H4 (cell line): ENCODE measurements at places on chromosomes 3 and 15.

DNA sequence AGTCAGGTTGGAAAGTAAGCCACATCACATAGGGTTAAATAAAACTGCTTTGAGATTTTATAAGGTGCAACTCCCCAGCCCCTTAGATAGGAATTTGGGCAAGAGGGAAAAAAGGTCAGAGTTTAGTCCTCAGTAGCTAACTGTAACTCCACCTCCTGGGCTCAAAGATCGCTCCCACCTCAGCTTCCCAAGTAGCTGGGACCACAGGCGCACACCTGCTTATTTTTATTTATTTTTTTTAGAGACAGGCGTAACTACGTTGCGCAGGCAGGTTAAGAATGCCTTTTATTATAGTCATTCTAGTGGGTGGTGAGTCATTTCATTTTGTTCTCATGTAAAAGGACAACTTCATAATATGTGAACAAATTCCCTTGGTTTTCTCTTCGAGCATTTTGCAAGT is 14.7 kb downstream of the TM2D3 start:
- DNase-seq = no peak

DNA sequence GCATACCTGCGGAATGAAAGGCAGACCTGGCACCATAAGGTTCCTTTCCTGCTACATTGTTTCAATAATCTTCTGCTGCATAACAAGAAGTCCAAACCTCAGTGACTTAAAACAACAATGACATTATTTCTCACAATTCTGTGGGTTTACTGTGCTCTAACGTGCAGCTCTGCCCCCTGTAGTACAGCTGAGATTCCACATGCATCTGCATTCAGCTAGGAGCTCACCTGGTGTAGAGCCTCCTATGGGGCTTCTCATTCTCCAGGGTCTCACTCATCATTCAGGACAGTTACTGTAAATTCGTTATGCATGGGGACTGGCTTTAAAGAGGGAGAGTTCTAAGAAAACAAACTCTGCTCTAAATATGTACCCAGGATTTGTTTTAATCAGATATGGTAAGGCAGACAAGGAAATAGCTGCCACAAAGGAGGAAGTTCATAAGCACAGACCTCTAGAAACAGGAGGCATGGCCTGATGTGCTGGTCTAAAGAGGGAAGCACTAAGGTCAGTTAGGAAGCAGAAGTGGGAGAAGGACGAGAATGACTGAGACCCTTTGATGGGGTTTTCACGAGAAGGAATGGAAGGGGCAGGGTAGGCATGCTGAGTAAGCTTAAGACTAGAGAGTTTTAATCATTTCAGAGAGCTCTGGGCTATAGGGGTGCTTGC is 347.0 kb downstream of the NEK10 start:
- no peak for DNase-seq

GRCh38 chr3:126927846-126928245 is 55.1 kb upstream of the PLXNA1 start:
- DNase-seq = no peak

DNA sequence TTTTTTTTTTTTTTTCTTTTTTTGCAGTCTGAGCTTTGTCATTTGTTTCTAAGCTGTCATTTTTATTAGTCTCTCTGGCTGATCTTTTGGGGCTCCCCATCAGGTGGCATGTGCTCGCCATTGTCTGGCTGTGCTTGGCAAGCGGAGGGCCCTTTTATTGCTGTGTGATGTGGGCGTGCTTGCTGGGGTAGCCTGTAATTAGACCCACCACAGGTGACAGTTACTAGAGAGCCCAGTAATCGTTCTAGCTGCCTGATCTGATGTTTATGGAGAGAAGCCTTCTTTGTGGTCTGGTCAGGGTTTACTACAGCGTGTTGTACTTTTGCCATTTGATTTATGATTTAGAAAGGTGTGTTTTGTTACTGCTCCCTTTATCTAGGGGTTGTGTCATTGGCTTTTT is 179.9 kb downstream of the MCTP2 start:
- DNase-seq = no peak

DNA sequence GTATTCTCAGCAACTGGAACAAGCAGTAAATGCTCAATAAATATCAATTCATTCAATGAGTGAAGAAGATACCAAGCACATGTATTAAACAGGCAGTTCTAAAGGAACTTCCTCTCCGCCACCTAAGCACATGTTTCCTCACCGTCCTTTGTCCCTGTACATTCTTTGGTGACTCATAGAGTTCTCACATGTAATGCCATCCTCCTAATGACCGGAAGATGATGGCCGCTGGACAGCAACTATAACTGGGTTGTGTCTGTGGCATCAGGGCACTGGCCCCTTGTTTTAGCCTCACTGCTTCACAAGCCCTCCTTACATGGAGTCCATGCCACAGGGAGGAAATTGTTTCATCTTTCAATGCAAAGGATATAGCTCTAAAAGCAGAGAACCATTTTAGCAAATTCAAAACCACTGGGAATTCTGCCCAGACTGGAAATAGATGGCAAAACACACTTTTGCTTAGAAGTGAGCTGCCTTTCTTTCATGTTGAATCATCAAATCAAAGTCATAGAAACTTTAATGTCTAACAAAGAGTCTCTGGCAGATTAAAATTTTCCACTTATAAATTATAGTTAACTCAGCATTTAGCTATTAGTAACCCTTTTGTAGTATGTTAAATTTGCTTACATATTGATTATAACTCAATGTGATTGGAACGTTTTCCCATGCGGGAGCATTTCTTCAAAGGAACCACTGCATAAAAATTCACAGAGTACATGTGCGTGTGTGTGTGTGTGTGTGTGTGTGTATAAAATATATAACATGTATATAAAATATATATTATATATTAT is 74.1 kb downstream of the GAP43 start:
- DNase-seq = peak; percentile 62

- no peak for DNase-seq
These were observed 597.2 kb upstream of the NECTIN3 start for GRCh38 chr3:110474397-110474796.

DNA sequence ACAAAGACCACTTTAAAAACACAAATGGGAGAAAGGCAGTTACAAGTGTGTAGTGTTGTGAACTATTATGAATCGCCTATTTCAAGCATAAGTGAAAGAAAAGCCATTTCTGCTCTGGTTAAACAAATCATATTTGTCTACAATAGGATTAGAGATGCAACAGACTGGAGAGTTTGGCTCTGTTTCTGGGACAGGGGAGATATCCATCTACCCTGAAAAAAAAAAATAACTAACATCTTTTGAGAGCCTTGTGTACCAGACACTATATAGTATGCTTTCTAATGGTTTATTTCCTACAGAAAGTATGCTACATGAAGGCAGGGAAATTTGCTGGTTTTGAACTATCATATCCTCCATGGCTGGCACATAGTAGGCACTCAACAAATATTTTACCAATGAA is 106.7 kb upstream of the FHIT start:
- no peak for DNase-seq

DNA sequence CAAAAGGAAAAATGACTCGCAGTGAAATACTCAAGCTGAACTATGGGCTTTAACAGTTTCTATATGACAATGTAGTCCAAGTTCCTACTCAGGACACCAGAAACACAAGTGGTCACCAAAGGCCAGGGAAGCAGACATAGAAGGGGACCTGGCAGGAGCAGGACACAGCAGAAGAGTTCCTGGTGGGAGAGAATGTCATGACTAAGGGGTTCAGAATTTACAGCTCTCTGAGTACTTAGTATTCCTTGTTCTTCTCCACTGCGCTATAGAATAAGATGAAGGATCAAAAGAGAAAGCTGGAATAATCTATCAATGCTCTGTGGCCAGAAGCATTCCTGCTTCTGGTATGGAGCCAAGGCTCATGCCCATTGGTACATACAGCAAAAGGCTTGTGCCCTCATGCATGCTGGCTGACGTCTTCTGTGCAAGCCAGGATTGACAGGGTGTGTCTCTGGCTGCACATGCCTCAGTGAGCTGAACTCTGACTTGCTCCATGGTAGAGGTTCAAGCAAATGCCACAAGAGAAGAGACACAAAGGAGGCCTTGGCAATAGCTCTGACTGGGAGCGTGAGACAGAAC is 128.7 kb upstream of the SLC2A2 start:
- no peak for DNase-seq

DNA sequence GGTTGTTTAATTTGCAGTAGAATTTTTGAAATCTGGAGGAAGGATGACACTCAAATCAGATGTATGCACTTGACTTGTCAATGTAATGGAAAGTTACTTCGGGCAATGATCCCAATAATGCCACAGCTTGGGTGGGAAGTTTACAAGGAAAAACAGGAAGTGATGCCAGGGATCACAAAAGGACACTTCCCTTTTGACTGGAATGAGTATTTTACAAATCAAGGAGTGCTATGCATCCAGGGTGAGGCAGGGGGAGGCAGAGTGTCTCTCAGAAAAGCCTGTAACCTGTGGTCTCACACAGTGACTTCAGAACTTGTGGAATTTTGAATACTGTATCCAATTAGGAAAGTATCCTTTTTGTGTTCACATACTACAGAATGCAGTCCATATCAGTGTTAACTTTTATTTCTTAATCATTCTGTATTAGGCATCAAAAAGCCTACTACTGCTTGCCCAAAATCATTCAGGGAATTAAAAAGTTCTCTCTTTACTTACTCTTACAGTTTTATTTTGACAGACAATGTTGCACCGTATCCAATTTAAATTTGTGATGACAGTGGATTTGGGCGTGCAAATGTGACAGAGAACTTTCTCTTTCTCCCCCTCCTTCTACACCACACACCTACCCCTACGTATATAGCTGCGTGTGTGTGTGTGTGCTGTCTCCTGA is 445.1 kb downstream of the MECOM start:
- peak; percentile 94 for DNase-seq

DNA sequence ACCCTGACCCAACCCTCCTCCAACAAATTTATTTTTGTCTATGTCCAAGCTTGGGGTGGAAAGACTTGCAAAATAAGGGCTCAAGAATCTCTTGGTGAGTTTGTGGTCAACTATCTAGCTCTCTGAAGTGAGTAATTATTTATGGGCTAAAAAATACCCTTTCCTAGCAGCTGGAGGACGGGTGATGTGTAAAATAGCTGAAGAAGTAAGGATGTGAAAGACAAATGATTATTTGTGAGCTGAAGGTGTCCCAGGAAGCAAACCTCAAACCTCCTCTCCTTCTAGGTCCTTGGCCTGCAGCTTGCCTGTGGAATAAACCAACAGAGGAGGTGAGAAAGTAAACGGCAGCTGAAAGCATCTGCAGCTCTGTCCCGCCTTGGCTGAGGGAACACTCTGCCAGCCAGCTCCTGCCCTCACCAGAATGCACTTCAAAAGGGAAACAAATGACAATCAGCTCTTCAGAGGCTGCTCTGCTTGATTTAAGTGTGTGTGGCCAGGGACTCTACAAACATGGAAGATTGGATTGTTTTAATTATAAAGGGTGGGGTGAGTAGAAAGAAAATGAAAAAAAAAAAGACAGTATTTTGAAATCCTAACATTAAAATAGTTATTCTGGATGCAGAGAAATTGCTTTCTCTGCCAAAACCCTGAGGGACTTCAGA is 60.3 kb downstream of the TM4SF4 start:
- DNase-seq = peak; percentile 72

- no peak for DNase-seq
These were observed 123.3 kb downstream of the MOBP start for GRCh38 chr3:39590806-39591205.

GRCh38 chr15:63274427-63274826 is 3.0 kb upstream of the APH1B start:
- no peak for DNase-seq

DNA sequence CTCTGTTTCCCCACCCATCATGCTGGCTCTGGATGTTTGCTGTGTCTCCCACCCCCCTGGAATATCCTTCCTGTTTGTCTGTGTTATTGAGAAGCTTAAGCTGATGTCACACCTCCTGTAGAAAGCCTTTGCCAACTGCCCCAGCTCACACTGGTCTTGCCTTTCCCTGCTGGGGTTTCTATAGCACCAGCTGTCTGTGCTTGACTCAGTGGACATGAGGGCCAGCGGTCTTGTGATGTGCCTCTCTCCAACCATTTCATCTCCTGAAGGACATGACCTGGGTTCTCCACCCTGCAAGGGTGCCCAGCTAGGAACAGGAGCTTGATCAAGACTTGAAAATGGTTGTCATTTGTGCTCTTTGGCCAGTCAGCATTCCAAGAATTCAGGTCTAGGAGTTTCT is 14.7 kb downstream of the TMEM40 start:
- no peak for DNase-seq

DNA sequence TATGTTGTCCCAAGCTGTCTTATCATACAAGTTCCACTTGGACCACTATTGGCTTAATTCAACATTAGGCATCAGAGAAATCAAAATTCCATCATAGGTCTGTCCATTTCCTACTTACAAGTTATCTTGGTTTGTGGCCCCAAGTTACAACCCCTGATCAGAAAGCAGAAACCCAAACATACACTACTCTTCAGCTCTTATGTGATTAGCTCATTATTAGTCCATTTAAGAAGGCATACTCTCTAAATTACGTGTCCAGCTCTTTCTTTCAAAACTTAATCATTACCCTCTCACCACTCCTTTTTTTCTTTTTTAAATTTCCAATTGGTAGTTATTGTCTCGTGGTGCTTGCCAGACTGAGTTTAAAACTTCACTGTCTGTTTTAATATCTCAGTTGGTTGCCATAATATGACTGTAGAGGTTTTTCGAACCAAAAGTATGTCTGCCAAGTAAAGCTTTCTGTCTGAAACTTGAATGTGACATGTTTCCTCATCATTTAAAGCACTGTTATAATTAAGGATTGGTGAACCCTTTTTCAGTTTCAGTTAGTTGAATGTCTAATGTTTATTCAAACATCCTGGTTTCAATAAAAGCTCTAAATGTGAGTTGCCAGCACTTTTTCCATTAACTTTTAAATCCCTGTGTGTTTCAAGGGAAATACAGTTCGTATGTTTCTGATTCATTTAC is 150.3 kb downstream of the SAMMSON start:
- no peak for DNase-seq

DNA sequence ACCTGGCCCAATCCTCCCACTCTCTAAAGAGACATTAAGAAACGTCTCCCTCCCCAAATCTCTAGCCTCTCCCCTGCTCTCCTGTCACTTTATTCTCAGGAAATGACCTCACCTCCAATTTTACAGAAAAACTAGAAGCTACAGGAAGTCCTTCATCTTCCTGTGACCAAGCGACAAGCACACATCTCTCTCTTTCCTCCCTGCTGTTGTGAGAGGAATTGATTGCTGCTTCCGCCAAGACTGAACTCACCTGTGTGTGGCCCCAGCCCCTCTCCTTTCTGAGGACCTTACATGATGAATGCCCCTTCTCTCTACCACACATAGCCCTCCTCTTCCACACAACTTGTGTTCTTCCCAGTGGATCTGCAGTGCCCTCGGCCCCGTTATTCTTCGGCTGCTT is 18.2 kb downstream of the DNAJB8 start:
- DNase-seq = no peak

- DNase-seq = peak; percentile 72
These were observed 77.6 kb downstream of the POLR2M start for GRCh38 chr15:57784081-57784511.
